ENCODE measurements at places on chromosomes 3 and 15.

GRCh38 chr3:185423178-185423577, 60.2 kb downstream of the MAP3K13 start:
- no peak for DNase-seq

- no peak for DNase-seq
Observed at GRCh38 chr15:67225336-67225735, 29.1 kb downstream of the AAGAB start.

DNA sequence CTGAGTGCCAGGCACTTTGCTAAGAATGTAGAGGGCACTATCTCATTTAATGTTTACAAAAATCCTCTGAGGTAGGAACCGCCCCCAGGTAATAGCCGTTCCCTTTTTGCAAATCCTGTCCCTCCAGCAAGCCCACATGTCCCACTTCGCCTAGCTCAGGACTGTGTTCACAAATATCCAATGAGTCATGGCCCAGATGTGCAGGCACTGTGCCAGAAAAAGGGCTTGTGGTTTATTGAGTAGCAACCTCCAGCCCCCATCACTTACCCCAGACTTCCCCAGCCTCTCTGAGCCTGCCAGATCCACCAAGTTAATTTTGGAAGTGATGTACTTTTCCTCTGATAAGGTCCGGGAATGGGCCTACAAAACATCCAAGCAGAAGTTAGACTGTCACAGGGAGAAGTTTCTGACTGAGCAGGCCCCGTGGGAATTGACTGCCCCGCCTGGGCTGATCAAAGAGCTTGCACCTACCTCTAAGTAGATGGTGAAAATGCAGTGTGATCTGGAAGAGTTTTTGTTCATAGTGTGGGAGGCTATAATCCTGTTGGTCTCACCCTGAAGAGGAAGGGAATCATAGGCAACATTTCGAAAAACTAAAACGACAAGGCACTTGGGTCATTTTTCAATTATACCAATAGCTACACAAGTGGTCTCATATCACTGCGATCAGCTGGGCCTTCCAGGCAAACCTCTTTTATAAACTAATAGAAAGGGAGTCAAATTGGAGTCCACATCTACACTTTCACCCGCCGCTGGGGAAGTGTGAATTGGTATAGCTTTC, 15.7 kb downstream of the KIF9 start:
- peak; percentile 14 for DNase-seq

DNA sequence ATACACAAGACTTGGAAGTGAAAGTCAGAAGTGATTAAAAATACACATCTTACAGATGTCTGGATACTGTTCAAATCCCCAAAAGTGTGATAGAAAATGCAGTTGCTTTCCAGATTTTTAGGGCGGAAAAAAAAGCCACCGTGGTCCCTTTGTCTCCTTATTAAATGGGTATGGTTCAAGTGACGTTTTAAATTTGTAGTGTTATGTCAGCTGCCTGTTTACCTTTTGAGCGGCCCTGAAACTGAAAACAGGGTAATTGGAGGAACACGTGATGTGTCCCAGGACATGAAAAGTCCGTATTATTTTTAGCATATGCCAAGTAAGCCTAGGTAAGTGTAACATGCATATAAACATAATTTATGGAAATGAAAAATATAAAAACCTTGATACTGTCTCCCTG, 109.0 kb upstream of the PDZRN3 start:
- DNase-seq: no peak

DNA sequence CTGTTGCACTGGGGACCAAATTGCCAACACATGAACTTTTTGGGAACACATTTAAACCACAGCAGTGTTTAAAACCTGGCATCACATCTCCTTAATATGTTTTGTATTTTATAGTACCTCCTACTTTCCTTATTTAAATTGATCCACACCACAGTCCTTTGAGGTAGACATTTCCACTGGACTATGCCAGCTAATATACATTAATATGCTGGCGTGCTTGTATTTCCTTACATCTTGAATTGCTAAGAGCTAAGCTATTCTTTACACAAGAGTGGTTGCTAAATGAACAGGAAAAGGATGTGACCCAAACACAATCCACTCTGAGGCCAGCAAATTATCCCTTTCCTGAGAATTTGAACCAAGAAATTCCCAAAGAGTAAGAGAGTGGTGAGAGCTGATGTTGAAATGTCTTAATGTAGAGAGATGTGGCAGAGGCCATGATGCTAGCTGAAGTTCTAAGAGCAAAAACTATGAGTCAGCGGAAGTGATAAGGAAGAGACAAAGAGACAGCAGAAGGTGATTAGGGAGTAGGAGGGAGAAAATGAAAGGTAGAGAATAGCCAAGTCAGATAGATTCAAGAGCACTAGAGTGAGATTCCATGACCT, 131.2 kb downstream of the CD47 start:
- no peak for DNase-seq

- no peak for DNase-seq
Observed at GRCh38 chr3:137046747-137047146, 89.0 kb downstream of the IL20RB start.

- no peak for DNase-seq
Observed at GRCh38 chr15:69943637-69944036, 154.1 kb downstream of the TLE3 start.

GRCh38 chr15:69479081-69479480, 26.5 kb downstream of the RPLP1 start:
- no peak for DNase-seq

DNA sequence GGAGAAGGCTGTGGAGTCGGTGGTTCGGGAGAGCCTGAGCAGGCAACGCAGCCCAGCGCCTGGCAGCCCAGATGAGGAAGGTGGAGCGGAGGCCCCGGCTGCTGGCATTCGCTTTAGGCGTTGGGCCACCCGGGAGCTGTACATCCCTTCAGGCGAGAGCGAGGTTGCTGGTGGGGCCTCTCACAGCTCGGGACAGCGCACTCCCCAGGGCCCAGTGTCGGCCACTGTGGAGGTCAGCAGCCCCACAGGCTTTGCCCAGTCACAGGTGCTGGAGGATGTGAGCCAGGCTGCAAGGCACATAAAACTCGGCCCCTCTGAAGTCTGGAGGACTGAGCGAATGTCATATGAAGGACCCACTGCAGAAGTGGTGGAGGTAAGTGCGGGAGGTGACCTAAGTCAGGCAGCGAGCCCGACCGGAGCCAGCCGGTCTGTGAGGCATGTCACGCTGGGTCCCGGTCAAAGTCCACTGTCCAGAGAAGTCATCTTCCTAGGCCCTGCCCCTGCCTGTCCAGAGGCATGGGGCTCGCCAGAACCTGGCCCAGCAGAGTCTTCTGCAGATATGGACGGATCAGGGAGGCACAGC, 26.7 kb downstream of the SYNM start:
- DNase-seq: no peak

DNA sequence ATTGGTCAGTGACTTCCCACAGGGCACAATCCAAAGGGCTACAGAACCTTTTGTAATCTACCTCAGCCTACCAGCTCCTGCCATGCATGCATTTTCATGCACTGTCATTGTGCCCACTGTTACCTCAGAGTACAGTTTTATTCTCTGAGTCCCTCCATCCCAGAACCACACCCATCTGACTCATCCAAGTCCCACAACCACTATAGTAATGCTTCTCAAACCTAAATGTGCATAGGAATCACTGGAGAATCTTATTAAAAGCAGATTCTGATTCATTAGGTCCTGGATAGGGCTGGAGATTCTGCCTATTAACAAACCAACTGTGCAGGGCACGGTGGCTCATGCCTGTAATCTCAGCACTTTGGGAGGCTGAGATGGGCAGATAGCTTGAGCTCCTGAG, 3.7 kb upstream of the B3GALNT1 start:
- no peak for DNase-seq
